Adrenal gland (tissue), 19 donors: ENCODE measurements at places on chromosomes 7 and 10. TPM values are rescaled to one million over a fixed set of nuclear protein-coding genes. Genes with fewer than 3 reads are reported as not detected.

DNA sequence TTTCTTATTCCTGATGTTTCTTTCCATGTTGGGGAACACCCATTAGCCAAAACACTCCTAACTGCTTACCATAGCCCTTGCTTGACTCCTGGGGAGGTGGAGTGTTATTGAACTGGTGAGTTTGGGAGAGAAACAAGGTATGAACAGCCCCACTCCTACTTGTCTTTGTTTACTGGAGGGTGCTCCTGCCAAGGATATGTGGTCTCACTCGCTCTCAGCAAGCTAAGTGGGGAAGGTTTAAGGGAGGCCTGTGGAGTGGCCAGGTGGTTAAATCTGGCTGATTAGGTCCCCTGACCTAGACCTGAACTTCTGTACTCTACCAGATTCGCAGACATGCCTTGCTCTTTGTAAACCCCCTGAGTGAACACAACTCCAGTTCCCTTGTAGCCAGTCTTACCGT lies 300.1 kb downstream of the PTEN start:
- H3K36me3 ChIP-seq: no peaks in the 10 kb centered on the region
- DNase-seq: no peak
- H3K4me1 ChIP-seq: peaks cover 4% of the 10 kb centered on the region
- no peaks in the 10 kb centered on the region for H3K27me3 ChIP-seq
- no peak overlapping the region for H3K4me3 ChIP-seq

DNA sequence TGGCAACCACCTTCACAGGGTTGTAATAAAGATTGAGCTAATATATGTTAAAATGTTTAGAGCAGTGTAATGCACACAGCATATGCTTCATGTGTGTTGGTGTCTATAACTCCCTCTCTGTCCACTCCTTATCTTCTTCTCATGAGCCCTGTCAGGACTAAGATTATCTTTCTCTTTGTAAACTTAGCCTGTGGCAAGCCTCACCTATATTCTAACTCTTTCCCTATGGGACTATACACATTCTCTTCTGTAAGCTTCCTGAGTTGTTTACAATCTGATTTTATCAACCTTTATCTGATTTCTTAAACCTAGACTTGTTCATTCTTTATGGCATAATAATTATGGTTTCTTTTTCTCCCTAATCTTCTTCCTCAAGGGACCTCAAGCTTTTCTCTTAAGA lies 2.4 kb upstream of the PIP start:
- H3K27ac ChIP-seq: no peak overlapping the region
- H3K4me1 ChIP-seq: no peaks in the 10 kb centered on the region
- H3K27me3 ChIP-seq: no peaks in the 10 kb centered on the region
- no peak for DNase-seq

Gene FEZF1
- not detected for total RNA-seq

GRCh38 chr7:155338632-155339320 lies 41.1 kb downstream of the INSIG1 start:
- H3K27ac ChIP-seq: no peak overlapping the region
- H3K4me1 ChIP-seq: no peaks in the 10 kb centered on the region
- H3K27me3 ChIP-seq: no peaks in the 10 kb centered on the region
- H3K4me3 ChIP-seq: no peak overlapping the region
- no peaks in the 10 kb centered on the region for H3K36me3 ChIP-seq
- no peak for DNase-seq

DNA sequence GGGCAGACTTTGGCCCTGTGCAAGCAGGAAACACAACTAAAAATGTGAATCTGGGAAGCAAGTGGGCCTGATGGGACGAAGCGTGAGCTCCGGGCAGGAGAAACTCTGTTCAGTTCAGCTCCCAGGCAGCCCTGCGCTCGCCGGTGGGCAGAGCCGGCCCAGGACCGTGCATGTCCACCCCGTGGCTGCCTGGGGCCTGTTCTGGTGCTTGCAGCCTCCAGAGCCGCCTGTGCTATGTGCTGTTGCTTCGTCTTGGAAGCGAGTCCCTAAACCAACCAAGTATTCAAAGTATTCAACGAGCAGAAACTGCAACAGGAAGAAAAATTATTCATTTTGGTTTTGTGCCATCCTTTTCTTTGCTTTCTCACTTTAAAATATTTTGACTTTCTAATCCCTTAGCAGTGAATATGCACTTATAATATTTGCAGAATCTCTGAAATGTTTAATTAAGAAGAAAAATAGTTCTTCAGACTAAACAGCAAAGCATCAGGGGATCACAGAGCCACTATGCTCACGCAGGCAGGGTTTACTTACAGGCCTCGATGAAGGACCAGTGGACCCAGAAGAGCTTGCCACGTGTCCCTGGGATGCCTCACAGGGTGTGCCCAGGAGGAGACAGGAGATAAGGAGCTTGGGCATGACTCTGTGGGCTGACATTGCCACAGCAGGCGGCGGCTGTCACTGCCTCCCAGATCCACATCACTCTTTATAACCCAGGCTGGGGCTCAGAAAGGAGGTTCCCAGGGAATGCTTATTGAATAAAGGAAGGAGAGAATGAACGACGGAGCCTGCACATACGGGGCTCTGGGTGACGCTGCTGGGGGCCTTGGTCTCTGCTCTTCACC lies 45.6 kb downstream of the VIPR2 start:
- H3K27me3 ChIP-seq: no peaks in the 10 kb centered on the region
- no peaks in the 10 kb centered on the region for H3K4me1 ChIP-seq
- no peaks in the 10 kb centered on the region for H3K36me3 ChIP-seq
- H3K4me3 ChIP-seq: no peak overlapping the region
- DNase-seq: peak; percentile 27

Gene KCNMA1
- total RNA-seq: 37.7 TPM

DNA sequence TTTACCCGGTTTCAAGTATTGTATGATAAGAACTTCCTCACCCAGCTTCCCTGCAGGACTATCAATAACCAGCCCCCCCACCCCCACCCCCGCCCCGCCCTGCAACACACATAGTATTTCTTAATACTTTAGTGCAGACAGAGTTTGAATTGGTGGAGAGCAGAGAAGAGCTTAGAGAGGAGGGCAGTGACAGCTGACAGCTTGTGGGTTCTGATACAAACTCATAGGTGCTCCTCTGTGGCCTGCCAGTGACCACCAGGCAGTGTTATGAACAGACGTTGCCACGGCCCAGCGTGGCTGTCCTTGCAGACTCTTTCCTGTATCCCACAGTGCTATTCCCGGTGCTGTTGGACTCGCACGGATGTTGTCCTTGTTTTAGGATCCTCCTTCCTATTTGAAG lies 186.9 kb upstream of the ADO start:
- H3K27me3 ChIP-seq: no peaks in the 10 kb centered on the region
- H3K36me3 ChIP-seq: no peaks in the 10 kb centered on the region
- H3K27ac ChIP-seq: no peak overlapping the region
- H3K4me3 ChIP-seq: no peak overlapping the region
- no peak for DNase-seq

- no peak overlapping the region for H3K4me3 ChIP-seq
- no peaks in the 10 kb centered on the region for H3K4me1 ChIP-seq
- H3K36me3 ChIP-seq: no peaks in the 10 kb centered on the region
- DNase-seq: no peak
- no peaks in the 10 kb centered on the region for H3K27me3 ChIP-seq
Measured at GRCh38 chr7:90178679-90179278, 24.5 kb downstream of the STEAP1 start.

DNA sequence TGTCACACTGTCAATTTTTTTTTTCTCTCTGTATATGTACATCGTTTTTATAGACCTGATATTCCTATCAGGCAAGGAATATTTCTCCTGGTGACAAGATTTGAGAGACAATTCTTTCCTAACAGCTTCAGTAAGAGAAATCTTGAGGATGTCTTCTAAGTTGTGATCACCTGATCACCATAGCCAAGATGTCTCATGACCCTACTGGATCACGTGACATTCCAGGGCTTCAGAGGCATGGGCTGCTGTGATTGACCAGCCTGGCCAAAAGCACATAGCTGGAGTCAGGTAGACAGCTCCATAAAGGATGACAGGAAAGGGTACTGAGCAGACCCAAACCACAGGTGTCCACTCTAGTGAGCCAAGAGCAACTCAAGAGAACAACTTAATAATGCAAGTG lies 444.9 kb downstream of the SORCS3 start:
- no peaks in the 10 kb centered on the region for H3K4me1 ChIP-seq
- H3K27me3 ChIP-seq: no peaks in the 10 kb centered on the region
- DNase-seq: no peak
- no peaks in the 10 kb centered on the region for H3K36me3 ChIP-seq
- H3K27ac ChIP-seq: no peak overlapping the region

Gene NRCAM
- 154 TPM for total RNA-seq

DNA sequence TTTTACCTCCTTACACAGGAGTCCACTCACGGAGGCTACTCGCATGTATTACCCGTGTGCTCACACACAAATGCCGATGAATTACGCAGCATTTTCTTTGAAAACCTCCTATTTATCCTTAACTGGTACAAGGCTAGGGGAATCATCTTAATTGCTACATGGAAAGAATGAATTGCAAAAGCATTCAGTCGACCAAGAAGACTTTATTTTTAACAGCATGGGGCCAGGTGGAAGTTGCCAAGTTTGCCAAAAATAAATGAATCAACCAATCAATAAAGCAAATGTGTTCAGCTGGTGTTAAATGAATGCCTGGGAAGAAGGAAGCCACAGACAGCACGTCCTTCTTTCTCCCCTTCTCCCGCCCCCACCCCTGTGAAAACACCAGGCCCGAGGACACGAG lies 55.8 kb downstream of the CTBP2 start:
- H3K27me3 ChIP-seq: no peaks in the 10 kb centered on the region
- H3K27ac ChIP-seq: no peak overlapping the region
- no peak for DNase-seq
- no peaks in the 10 kb centered on the region for H3K36me3 ChIP-seq
- no peak overlapping the region for H3K4me3 ChIP-seq
- peaks cover 12% of the 10 kb centered on the region for H3K4me1 ChIP-seq

Gene COBL
- 0.34 TPM for total RNA-seq

DNA sequence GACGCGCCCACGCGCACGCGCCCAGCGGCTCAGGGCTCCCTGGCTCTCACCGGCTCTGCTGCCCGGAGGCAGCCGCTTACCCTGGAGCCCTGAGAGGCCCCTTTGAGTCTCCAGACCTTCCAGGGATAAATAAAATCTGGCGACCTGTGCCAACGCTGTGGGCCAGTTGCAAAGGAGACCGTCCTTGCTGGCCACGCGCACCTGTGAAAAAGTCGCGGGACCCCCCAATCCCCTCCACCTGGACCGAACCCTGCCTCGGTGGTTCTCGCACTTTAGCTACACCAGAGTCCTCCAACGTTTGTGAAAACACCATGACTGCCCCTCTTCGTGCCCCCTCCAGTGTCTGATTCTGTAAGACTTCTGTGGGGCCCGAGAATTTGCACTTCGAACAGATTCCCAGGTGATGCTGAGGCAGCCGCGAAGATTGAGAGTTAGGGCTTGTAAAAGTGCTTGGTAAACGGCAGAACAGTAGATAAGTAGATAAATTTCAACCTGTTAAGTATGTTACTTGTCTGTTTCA lies 102.4 kb upstream of the SVIL start:
- no peak overlapping the region for H3K4me3 ChIP-seq
- no peaks in the 10 kb centered on the region for H3K36me3 ChIP-seq
- no peak for DNase-seq
- no peaks in the 10 kb centered on the region for H3K27me3 ChIP-seq
- peak overlapping the region; percentile 97 for H3K27ac ChIP-seq

DNA sequence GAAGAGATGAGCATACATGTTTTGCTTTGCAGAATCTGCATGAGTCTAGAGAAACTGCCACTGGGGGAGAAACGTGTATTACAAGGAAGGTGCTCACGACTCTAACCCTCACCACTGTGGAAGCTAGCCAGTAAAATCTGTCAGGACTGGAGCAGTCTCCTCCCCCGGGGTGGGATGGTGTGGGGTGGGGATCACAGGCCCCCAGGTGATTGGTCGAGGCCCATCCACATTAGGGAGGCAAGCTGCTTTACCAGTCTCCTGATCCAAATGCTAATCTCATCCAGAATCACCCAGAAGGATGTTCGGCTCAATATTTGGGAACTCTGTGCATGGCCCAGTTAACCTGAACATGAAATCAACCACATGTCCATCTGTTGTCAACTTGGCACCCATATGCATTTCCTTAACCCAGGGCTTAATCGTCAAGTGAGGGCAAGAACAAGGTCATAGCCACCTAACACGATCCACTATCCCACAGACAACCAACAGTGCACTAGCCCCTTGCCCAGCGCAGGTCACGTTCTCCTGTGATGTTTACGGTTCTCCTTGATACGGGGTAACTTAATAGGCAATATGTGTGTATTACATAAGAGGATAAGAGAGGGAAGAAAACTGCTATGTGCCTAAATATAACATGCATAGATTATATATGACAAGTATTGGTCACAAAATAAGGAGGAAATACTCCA lies 40.8 kb downstream of the DNAJB6 start:
- no peaks in the 10 kb centered on the region for H3K27me3 ChIP-seq
- H3K36me3 ChIP-seq: no peaks in the 10 kb centered on the region
- no peaks in the 10 kb centered on the region for H3K4me1 ChIP-seq
- DNase-seq: no peak

DNA sequence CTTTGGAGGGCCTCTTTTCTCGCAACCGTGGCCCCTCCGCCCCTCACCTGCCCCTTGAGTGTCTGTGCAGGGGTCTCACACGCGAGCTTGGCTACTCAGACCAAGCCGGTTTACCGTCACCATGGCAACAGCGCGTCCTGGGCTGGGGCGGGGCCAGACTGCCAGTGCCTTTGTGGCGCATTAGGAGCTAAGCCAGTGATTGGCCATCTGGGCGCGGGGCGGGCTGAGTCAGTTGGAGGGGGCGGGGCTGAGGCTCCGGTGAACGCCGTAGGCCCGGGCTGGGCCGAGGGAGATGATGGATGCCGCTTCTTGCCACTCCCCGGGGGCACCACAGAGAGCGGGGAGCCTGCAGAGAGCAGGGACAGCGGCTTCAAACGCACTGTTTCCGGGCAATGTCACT lies 48.7 kb upstream of the FXYD4 start:
- peaks cover 5% of the 10 kb centered on the region for H3K4me1 ChIP-seq
- peak overlapping the region; percentile 35 for H3K4me3 ChIP-seq
- no peaks in the 10 kb centered on the region for H3K27me3 ChIP-seq

- H3K27me3 ChIP-seq: no peaks in the 10 kb centered on the region
- no peak overlapping the region for H3K27ac ChIP-seq
- no peak for DNase-seq
- no peak overlapping the region for H3K4me3 ChIP-seq
Measured at GRCh38 chr7:70640266-70640833, 491.6 kb upstream of the GALNT17 start.

Gene SPDYE5
- not detected for total RNA-seq
